Endodermal cell (in vitro differentiated cells): ENCODE measurements at places on chromosomes 3 and 15. TPM values are rescaled to one million over a fixed set of nuclear protein-coding genes. Genes with fewer than 3 reads are reported as not detected.
A peak's percentile ranks its signal among the peaks of the same experiment; 100 is the strongest.

GRCh38 chr3:54294214-54294613 is 171.9 kb downstream of the CACNA2D3 start:
- peak; percentile 70 for DNase-seq

DNA sequence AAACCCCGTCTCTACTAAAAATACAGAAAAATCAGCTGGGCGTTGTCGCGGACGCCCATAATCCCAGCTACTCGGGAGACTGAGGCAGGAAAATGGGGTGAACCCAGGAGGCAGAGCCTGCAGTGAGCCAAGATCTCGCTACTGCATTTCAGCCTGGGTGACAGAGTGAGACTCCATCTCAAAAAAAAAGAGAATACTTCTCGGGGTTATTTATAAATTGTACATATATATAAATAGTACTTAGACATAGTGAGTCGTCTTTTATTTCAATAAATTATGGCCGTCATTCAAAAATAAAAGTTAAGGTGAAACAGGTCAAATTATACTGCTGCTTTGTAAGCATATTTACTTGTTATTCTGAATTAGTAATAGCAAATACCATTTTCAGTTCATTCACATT is 12.1 kb upstream of the EBLN2 start:
- DNase-seq, result no peak

DNA sequence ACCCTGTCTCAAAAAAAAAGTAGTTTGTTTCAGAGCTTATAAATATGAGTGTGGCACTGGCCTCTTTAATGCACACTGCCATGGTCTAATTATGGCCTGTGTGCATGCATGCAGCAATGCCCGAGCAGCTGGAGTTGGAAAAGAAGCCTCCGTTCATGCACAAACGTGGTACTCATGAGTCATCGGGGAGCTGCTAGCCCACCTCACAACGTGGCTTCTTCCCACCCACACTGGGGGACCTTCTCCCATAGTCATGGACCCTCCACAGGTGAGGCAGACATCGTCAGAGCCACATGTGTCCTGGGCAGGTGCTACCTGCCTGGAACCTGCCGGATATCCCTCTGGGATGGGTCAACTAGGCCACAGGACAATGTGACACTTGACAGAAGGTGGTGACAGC is 66.7 kb downstream of the ATP10A start:
- DNase-seq, result no peak

GRCh38 chr15:98420837-98421236 is 227.5 kb upstream of the IGF1R start:
- DNase-seq, result no peak

GRCh38 chr3:133054586-133054985 is 16.4 kb downstream of the TMEM108 start:
- no peak for DNase-seq

- no peak for DNase-seq
Observed at GRCh38 chr3:66823009-66823397, 175.1 kb upstream of the KBTBD8 start.

- DNase-seq, result no peak
Observed at GRCh38 chr15:70530017-70530499, 233.3 kb downstream of the UACA start.

The CLEC3B gene
- not detected in 3 replicates for total RNA-seq

The IL5RA gene
- total RNA-seq, result not detected in 3 replicates

The DGKG gene
- 0.61 to 1.8 TPM (median 1.2 TPM) in 3 replicates for total RNA-seq

The CCDC33 gene
- total RNA-seq, result 3.5 to 12.6 TPM (median 4.7 TPM) in 3 replicates
